ENCODE measurements at places on chromosomes 7 and 10.

- no peak for DNase-seq
These were observed 65.9 kb upstream of the C7orf33 start for GRCh38 chr7:148524479-148525224.

DNA sequence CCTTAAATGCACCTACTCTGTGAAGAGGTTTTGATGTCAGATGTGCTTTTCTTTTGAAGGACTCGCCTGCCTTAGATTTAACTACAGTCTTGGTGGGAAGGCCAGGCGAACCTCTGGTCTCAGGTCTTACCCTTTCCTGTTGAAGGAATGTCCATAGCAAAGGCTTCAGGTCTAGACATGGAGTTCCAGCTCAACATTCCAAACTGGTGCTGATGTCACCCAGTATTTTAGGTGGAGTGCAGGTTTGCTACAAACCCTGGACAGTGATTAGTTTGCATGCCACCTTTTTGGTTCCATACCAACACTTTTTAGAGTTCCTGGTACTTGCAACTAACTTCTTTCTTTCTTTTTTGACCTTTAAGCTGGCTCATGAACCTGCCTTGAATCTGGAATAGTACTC is 258.7 kb downstream of the GFRA1 start:
- DNase-seq: no peak

- no peak for DNase-seq
These were observed 37.6 kb downstream of the C10orf105 start for GRCh38 chr10:71681977-71682376.

DNA sequence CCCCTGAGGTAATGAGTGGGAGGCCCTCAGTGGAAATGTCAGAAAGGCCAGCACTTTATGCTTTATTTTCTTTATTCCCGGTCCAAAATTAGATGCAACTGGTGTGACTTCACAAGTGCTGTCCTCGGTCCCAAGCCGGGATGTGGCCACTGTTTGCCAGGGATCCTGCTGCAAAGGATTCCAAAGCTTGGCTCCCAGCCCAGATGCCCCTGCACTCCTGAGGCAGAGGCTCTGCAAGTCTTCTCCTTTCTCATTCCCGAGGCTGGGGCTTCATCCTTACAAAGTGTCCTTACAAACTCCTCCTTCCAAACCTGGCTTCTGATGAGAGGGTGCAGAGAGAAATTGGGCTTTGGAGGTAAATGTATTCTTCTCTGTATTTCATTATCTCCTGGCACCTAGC is 544.3 kb upstream of the DPP6 start:
- no peak for DNase-seq

DNA sequence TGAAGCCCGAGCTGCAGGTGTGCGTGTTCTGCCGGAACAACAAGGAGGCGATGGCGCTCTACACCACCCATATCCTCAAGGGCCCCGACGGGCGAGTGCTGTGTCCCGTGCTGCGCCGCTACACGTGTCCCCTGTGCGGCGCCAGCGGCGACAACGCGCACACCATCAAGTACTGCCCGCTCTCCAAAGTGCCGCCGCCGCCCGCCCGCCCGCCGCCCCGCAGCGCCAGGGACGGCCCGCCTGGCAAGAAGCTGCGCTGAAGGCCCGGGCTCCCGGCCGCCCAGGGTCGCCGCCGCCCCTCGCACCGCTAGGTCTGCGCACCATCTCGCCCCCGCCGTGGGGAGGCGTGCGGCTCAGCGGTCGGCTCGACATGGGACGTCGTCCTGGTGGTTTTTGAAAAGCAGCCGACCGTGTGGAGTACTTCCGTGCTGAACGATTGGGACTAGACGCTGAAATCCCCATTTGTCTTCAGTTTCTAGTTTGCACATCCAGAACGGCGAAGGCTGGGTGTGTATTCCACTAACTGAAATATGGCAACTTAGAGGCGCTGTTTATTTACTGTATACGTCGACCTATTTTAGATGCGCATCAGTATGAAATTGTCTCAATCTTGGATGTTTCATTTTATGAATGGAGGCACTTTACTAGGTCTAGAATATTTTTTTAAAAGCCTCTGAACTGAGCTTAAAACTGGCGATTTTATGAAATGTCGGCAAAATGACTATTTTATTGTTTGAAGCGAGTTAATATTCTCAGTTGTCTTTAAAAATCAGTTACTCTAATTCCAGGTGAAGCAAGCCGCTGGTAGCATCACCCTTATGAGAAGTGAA is 1.1 kb downstream of the NANOS1 start:
- DNase-seq: peak; percentile 43

- no peak for DNase-seq
These were observed 243.9 kb upstream of the POT1 start for GRCh38 chr7:125173571-125173970.

DNA sequence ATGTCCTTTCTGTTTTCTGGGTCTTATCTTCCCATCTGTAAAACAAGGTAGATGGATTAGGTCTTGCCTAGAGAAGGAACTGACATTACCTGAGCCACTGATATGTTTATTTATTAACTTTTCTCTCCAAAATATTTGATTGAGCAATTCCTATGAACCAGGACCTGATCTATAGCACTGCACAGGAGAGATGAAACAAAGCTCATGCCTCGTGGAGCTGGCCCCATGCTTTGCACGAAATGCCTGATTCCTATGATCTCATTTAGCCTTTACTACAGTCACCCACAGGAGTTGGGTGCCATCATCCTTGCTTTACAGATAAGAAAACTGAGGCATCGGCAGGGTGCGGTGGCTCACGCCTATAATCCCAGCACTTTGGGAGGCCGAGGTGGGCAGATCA is 48.2 kb upstream of the ZMIZ1 start:
- no peak for DNase-seq

- no peak for DNase-seq
These were observed 626.4 kb downstream of the TNS3 start for GRCh38 chr7:46955531-46955930.

DNA sequence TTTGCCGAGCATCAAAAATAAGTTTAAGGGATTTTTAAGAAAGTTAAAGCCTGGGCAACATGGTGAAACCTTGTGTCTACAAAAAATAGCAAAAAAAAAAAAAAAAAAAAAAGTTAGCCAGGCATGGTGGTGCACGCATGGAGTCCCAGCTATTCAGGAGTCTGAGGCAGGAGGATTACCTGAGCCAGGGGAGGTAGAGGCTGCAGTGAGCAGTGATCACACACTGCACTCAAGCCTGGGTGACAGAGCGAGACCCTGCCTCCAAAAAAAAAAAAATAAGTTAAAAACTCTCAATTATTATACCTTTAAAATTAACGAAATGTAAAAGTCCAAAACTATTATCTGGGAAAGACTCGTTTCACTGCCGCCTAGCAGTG is 35.0 kb upstream of the DAGLB start:
- no peak for DNase-seq

GRCh38 chr10:102120991-102121738 is 997 bp upstream of the LDB1 start:
- peak; percentile 95 for DNase-seq

DNA sequence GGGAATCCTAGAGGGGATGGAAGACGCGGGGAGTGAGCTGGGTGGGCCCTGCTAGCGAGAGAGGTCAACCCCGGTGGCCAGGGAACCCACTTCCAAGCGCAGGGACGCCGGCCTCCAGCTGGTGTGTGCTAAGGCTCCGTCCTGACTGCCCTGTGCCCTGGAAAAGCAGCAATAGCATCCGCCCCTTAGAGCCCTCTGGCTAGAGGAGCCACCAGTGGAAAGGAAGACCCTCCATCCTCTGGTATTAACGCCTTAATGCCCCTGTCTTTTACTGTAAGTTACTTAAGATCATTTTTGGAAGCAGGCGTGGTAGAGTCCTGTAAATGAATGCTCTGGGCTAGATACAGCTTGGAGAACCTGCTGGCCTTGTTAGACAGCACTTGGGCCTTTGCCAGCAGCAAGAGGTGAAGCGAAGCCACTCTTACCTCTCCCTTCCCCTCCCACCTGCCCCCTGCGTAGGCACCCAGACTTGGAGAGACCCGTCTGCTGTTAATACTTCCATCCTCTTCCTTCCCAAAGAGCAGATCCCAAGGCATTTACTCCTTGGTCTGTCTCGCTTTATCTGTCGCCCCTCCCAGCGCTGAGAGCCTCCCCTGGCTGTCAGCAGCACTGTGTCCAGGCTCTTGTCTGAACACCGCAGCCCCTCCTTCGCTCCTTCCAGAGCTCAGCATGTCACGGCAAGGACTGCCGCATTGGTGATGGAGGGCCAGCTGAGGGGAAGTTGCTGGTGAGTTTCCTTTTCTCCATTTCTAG is 4.6 kb downstream of the REPIN1 start:
- no peak for DNase-seq

Data from renal pelvis (tissue), 12 donors.